ENCODE measurements at places on chromosomes 5 and 9.
A peak's percentile ranks its signal among the peaks of the same experiment; 100 is the strongest.

- DNase-seq = no peak
Observed at GRCh38 chr5:132877938-132878337, 4.5 kb downstream of the LEAP2 start.

GRCh38 chr5:77734885-77735284, 41.3 kb downstream of the TBCA start:
- DNase-seq = no peak

DNA sequence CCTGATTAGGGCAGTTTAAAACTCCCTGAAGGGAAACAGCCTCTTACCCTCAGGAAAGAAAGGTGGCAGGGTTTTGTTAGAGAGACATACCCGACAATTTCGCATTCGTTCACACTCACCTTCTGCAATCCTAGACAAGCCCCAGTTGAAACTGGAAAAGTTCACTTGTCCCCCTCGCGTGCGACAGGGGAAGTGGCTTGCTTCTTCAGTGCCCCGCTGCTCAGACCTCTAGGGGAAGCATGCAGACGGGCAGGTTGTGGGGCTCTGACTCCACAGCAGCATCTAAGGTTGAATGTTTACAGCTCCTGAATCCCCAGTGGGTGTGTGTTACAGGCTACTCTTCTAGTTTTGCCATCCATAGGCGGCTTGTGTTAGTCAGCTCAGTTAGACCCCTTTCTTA, 575.7 kb upstream of the ACO1 start:
- DNase-seq = no peak

DNA sequence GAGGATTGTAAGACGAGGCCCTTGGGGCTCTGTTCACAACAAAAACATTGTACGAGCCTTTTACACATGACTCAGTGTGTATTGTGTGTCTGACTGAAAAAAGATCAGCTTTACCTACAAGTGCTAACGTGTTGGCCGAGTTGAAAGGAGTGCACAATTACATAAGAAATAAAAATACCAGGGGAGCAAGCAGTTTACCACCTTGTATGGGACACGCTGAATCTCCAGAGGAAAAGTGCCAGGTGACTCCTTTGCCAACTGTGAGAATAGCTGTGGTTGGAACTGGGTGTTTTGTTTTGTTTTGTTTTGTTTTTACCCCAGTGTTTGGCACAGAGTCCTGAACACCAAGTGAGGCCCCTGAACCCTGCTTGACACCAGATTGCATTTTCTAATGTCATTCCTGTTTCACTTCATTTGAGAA, 32.8 kb upstream of the ZSWIM6 start:
- no peak for DNase-seq

DNA sequence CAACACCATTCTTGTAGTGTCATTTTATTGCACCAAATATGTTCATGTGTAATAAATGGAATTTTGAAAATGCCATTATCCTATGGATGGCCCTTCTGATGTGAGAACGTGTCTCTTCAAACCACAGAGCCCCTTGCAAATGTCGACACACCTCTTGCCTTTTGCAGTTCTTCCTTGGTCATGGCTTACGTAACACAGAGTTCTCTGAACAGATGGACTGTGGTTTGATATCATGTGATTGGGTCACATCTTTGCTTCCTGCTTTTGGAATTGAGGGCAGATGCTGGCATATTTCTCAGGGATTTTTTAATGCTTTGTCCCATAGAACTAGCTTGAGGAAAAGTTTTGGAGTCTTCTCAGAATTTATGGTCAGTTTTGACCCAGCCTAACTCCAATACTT, 4.6 kb downstream of the TGFBR1 start:
- DNase-seq = no peak

DNA sequence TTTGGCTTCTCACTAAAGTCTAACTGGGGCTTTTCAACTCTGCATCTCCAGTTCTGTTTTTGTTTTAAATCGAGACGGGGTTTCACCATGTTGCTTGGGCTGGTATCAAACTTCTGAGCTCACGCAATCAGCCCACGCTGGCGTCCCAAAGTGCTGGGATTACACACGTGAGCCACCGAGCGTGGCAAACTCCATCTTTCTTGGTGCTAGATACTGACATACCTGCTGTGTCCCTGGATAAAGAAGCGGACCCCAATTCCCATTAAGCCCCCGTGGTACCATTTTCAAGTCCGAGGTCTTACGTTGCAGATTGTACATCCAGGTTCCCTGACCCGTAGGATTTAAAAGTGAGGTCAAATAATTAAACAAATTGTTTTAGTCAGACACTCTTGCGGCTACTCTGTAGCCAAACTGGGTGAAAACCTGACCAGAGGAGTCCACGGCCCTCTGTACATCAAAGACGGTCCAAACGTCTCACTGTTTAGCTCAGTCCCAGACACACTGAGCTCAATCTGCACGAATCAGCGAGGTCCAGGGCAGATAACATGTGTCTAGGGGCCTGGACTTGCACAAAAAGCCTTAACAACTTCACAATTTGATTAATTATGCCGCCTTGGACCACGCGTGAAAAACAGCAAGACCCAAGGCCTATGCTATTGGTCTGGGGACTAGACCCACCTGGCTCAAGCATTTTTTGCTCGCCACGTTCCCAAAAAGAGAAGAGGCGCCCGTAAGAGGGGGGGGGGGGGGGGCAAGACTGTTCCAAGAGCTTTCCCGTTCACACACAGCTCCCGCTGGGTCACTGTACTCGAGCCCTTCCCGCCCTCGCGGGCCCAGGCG, 727 bp upstream of the DNAJA1 start:
- DNase-seq = peak; percentile 22

GRCh38 chr9:36074870-36075532, 38.3 kb downstream of the RECK start:
- no peak for DNase-seq

- DNase-seq = no peak
Observed at GRCh38 chr5:37197340-37198050, 51.7 kb downstream of the CPLANE1 start.

- DNase-seq = no peak
Observed at GRCh38 chr5:32767948-32768467, 56.9 kb downstream of the NPR3 start.

GRCh38 chr5:132262882-132263547, 5.5 kb downstream of the PDLIM4 start:
- DNase-seq = no peak

DNA sequence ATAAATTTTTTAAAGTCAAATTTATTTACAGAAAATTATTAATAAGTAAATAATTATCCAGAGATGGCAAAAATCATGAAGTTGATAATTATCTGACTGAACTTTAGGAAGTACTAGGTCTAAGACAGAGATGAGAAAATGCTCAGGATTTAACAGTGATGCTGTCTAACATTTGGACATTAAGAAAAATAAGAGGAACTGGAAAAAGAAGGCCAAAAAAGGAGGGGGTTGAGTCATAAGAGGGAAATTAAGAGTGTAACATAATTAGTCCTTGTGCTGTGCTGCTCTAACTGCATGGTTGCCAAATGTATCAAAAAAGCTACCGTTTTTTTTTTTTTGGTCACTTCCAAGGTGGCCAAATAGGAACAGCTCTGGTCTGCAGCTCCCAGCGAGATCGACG, 35.4 kb upstream of the TUT7 start:
- DNase-seq = no peak

DNA sequence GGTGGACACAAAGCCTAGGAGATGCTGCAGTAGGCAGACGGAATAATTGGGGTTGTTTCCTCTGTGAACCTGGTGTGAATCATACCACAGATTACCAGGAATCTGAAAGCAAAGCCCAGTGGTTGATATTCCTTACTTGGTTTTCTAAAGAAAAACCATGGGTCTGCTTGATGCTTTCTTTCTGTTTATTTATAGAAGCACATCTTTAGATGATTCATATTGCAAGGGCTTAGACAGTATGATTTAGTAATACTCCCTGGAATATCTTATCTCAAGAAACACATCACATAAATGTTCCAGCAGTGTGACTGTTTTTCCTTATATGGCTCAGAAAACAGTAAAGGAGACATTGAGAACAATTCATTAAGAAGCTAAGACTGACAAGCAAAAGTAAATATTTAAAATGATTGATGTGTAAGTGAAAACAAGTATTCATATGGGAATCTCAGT, 623.3 kb downstream of the RAB3C start:
- DNase-seq = no peak

DNA sequence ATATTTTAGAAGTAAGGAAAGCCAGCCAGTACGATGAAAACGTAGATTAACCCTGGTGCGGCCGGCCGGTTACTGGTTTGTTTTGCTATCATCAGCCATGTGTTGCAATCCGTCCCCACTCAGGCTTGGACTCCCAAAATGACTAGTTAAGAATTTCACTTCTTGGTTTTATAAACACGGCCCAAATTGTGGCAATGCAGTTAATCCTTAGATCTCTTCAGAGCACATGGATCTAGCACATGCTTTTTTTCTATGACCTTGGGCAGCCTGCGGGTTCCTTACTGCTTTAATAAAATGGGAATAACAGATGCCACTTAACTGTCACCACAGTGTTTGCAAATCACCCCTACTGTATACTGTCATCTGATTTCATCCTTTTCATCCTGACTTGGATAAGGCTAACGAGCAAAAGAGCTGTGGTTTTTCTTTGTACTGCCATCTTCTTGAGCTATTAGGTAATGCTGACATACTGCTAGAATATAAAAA, 1.5 kb downstream of the NDFIP1 start:
- DNase-seq = peak; percentile 83

- no peak for DNase-seq
Observed at GRCh38 chr5:72455476-72455875, 51.7 kb downstream of the ZNF366 start.

DNA sequence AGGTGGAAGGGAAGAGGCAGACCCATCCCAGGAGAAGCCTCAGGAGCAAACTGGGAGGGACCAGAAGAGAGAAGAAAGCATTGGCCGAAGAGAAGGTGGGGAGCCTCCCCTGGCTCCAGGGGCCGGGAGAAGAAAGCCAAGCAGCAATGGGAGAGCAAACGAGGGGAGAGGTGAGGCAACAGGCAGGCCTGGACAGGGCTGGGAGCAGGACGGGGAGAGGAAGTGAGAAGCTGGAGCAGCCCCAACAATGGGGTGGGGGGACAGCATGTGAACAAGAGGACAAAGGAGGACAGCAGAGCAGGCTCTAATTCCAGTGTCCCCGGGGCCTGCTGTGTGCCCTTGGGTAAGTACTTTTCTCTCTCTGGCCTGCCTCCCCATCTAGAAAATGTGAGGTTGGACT, 115.3 kb downstream of the PSD2 start:
- no peak for DNase-seq

- peak; percentile 56 for DNase-seq
Observed at GRCh38 chr9:19992556-19992955, 203.7 kb upstream of the SLC24A2 start.

GRCh38 chr5:1288439-1289335, 6.2 kb downstream of the TERT start:
- no peak for DNase-seq

DNA sequence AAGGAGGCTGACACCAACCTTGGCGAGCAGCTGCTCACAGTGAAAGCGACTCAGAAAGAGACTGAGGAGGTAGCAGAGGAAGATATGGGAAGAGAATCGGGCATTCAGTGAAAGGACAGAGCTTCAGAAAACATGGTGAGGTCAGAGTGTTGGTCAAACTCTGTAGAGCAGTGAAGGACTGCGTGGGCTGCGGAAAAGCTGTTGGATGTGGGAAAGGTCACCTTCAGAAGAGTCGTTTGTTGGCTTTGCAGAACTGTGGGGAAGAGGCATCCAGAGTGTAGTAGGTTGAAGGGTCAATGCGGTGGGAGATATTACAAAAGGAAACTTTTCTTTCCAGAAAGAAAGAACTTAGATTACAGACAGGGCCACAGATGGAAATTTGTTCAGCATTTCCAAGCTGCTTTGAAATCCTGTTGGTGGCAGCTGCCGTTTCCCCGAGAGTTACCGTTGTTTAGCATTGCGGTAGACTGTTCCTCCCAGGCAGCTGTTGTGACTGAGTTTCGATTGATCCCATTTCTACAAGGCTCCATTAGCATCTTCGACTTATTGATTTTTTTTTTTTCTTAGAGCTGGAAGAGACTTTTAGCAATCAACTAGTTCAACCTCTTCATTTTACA, 58.3 kb upstream of the AFAP1L1 start:
- DNase-seq = no peak

DNA sequence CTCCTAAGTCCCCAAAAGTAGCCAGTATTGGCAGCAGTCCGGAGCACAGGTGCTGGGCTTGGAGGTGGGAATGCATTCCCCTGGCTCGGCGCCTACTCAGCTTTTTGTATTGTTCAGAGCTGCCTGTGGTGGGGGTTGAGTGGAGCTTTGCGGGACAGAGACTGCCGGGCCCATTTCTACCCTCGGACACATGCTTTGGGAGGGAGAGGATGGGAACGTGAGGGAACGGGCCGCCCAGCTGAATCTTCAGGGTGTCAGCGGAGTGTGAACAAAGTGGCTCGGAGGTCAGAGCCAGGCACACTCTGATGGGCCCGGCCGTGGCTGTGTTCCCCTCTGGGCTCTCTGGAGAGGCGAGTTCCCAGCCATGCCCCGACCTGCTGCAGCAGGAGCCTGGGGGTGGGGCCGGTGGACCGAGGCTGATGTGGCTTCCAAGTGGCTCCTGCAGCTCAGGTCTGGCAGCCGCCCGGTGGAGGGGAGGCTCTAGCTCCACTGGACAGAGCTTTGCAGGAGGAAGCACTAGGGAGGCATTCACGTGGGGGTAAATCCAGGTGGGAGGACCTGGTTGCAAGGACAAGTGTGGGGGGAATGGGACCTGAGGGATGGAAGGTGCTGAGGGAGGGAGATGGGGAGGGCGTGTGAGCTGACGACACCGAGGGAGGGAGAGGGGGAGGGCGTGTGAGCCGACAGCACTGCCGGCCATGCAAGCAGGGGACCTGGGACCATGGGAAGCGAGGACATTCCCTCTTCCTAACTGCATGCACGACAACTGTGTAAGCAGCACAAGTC, 31.1 kb upstream of the SLC6A3 start:
- DNase-seq = no peak

DNA sequence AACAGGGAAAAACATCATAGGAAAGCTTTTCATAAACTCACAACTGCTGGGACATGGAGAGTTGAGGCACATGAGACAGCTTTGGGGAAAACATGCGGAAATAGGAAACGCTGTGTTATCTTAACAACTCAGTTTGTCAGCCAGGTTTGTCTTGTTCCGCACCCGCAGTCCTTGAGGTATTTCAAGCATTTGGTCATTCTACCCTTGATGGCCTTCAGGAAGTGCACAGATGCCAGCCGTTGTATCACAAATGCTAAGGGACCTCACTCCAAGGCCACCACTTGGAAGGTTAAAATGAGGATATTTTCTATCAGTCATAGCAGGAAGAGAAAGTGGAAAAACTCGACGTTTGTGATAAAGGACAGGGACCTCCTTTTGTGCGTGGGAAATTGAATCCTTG, 83.8 kb downstream of the TRIO start:
- no peak for DNase-seq

GRCh38 chr5:148967783-148968182, 95.1 kb downstream of the SH3TC2 start:
- no peak for DNase-seq

DNA sequence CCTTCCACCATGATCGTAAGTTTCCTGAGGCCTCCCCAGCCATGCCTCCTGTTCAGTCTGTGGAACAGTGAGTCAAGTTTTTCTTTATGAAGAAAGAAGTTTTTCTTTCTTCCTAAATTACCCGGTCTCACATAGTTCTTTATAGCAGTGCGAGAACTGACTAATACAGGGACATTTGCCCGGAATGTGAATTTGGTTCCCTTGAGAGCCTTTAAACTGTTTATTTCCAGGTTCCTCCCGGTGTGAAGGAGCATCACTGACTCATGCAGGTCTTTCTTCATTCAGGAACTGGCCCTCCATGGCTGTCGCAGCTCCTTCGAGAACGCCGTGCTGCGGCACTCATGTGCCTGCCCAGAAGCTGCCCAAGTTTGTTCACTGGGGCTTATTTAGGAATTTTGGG, 87.7 kb downstream of the PTCH1 start:
- no peak for DNase-seq
